ENCODE measurements at places on chromosomes 4 and X. TPM values are rescaled to one million over a fixed set of nuclear protein-coding genes. Genes with fewer than 3 reads are reported as not detected.

ALB gene
- total RNA-seq: 618 TPM

NSUN7 gene
- total RNA-seq: 4.5 TPM

AFF2 gene
- 0.42 TPM for total RNA-seq

CFAP299 gene
- total RNA-seq: not detected

SMIM43 gene
- total RNA-seq: not detected

CT47B1 gene
- total RNA-seq: not detected

TTC29 gene
- not detected for total RNA-seq

DNA sequence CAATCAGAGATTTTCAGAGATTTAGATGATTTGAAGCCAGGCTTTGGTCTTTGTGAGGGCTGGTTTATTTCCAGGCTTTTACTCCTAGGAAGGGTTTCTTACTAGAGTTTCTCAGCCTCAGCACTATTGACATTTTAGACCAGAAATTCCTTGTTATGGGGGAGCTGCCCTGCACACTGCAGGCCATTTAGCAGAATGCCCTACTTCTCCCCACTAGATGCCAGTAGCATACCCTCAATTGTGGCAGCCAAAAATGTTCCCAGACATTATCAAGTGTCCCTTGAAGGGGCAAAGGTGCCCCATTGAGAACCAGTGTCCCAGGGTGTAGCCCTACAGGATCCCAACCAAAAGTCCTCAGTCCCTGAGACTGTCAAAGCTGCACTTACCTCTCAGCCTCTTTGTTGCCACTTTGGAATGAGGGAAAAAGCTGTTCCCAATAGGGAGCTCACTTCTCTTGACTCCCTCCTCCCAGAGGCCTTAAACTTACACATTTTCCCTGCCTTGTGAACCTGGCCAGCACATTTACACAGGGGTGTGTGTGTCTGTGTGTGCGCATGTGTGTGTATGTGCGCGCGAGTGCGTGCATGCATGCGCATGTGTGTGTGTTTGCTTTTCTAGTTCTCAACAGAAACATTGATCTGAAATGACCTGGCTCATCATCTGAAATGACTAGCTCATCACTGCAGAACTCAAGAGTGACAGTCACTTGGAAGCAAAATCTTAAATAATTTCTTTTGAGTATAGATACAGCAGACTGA is 231.4 kb downstream of the QDPR start:
- DNase-seq: no peak

DNA sequence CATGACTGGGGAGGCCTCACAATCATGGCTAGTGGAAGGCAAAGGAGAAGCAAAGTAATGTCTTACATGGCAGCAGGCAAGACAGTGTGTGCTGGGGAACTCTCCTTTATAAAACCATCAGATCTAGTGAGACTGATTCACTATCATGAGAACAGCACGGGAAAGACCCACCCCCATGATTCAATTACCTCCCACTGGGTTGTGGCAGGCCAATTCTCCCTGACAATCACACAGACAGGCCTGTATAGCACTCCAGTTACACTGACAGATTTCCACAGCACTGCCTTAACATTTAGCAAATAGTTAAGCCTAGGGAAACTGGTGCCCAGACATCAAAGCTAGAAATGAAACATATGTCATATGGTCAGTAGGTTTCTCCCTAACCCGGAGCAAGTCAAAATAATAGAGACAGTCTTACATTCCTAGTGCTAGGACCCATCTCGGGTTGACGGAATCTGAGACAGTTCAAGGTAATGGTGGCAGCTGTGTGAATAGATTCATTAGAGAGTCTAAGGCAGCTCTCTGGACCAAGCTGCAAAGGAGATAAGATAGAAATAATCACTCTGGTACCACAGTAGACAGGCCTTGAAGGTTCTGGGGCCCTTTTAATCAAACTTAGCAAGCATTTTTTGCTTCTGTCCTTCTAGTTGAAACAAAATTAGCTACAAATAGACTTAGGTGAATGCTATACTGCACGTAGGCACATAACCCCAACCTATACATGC is 9.4 kb upstream of the HERC5 start:
- DNase-seq: no peak

GRCh38 chr4:121272526-121272925 is 108.3 kb downstream of the QRFPR start:
- DNase-seq: no peak

- no peak for DNase-seq
Measured at GRCh38 chrX:9656277-9656676, 109.4 kb downstream of the GPR143 start.

DNA sequence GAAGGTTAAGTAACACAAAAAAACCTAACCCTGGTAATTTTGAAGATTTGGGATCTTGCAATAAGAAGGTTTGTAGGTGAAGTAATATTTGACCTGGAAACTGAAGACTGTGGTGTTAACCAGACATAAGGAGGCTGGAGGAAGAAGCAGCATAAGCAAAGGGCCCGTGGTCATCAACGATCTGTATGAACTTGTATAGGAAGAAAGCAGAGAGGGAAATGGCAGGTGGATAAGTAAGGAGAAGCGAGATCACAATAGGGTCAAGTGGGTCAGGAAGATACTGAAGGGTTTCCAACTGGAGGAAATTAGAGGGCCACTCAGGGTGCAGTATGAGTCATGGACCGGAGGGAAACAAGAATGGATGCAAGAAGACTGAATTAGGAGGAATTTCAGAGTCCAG is 103.8 kb upstream of the SORBS2 start:
- no peak for DNase-seq

GRCh38 chrX:139967300-139967699 is 2.0 kb upstream of the CXorf66 start:
- DNase-seq: no peak

GRCh38 chrX:118853596-118853995 is 30.0 kb downstream of the ZCCHC12 start:
- no peak for DNase-seq

DNA sequence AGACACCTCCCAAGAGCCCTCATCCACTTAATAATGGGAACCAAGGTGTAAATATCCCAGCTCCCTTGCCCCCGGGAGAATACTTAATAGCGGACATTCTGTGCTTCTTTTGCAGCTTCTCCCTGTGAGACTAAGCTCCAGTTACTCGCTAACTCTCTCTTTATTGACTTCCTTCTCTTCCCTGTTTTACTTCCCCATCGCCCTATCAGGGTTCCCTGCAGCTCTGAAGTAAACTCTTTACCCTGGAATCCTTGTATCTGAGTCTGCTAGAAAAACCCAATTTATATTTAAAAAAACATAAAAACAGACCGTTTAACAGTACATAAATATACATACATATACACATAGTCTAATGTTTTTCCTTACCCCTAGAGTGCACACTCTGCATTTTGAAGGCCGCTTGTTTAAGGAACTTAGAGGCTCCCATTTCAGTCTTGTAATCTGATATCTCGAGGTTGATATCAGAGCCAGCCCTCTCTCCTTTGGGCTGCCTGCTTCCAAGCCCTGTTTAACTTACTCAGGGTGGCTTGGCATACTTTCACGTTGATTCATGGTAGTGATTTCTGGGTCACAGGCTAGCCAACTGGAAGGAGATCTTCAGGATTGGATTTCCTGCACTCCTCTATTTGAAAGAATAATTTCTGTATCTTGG is 177.4 kb upstream of the SCML1 start:
- no peak for DNase-seq

- no peak for DNase-seq
Measured at GRCh38 chr4:174999407-174999806, 81.2 kb downstream of the ADAM29 start.

DNA sequence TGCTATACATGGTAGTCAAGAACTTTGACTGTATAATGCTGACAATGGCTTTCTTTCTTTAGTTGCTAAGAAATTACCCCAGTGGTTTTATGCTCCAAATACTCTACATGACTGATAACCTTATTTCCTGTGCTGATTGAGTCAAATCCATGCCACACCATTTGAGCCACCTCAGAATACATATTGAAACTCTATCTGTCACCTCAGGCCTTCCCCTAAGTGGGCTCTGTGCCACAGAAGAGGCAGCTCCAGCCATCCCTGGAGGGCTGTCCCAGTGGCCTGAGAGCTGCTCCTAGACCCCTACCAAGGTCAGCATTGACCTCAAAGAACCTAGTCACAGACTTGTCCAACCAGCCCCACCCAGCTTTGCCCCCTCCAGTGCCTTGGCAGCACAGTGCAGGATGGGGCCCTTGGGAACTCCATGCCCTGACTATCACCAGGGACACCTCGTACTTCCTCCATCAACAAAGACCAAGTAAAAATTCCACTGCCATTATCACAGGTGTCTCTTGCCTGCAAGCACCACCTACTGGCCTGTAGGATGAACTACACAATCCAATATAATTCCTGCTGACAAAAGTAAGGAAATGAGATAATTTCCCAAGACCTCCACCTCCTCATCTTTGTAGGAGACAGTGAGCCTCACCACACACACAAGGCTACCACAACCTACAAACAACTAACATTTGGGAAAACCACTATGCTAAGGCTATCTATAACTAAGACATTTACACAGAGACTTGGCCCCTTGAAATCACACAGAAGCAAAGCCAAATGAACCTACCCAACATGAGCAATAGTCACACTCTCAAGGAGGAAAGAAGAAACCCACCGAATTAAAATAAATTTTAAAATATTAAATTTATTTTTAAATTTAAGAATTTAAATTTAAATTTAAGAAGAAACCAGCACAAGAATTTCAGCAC is 239.9 kb downstream of the NKX6-1 start:
- no peak for DNase-seq

DNA sequence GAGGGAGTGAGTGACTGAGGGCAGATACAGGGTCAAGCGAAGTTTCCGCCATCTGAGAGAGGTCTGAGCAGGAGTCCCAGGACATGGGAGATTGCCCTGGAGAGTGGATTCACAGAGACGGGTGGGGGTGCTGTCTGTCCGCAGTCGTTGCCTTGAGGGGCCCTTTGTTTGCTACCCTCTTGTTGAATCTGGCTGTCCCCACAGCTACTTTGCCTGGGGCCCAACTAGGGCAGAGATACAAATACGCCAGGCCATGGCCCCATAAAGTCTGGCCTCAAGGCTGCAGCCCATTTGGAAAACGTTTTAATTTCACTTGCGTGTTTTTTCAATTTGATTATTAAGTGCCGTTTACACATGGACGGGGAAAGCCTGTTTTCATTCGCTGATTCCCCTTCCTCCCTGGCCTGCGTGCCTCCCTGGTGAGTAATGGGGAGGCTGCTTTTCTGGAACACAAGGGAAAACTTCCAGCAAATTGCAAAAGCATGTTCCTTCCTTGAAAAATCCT is 134.4 kb downstream of the SMIM20 start:
- DNase-seq: no peak

- no peak for DNase-seq
Measured at GRCh38 chr4:164890691-164891090, 13.7 kb downstream of the APELA start.

- no peak for DNase-seq
Measured at GRCh38 chrX:133921086-133921485, 64.3 kb downstream of the GPC3 start.

DNA sequence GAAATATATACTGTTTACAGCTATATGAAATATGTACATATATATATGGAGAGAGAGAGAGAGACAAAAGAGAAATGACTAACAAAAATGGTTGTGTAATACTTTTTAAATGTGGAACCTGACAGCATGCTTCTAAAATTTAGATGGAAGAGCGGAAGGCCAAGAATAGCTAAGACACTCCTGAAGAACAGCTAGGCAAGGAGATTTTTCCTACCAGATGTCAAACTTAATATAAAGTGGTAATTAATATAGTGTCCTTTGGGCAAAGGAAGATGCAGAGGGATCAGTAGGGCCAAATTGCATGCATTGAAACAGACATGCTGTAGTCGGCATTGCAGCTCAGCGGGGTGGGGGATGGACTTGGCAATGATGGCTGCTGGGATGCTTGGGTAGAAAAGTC is 45.2 kb downstream of the ADD1 start:
- no peak for DNase-seq

GRCh38 chr4:11397819-11398610 is 30.7 kb downstream of the HS3ST1 start:
- no peak for DNase-seq

DNA sequence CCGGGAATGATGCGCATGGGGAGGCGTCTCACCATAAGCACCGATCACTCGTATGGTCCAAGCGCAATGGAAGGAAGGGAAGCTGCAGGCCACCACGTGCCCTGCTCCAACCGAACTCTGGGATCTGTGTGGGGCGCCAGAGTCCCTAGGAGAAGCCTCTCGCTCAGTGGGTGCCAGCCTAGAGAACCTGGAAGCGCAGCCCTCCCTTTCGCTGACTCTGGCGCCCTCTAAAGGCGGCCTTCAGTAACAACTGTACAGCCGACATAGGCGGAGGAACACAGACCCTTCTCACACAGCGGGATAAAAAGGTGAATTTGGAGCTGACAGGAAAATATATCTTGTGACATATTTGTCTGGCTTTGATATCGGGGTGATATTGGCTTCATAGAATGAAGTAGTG is 76.0 kb downstream of the INTS6L start:
- peak; percentile 65 for DNase-seq

DNA sequence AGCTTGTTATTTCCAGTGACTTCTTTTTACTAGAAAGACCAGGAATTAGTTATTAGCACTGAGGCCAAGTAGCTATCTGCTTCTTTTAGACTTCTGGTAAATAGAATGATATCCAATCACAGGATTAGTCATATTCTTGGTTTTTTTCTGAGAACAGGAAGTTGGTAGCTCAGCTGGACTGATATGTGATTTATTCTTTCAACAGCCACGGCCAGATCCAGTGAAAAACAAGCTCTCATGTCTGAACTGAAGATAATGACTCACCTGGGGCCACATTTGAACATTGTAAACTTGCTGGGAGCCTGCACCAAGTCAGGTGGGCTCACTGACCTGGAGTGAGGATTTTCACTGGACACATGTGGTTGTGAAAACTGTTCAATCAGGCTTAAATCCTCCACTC is 48.6 kb downstream of the PDGFRA start:
- DNase-seq: peak; percentile 38

GRCh38 chr4:14299166-14299565 is 671.6 kb upstream of the BOD1L1 start:
- no peak for DNase-seq
